BE2C (cell line): ENCODE measurements at places on chromosomes 7 and 10.

GRCh38 chr10:59393349-59393748 is 31.0 kb upstream of the FAM13C start:
- DNase-seq, result no peak

DNA sequence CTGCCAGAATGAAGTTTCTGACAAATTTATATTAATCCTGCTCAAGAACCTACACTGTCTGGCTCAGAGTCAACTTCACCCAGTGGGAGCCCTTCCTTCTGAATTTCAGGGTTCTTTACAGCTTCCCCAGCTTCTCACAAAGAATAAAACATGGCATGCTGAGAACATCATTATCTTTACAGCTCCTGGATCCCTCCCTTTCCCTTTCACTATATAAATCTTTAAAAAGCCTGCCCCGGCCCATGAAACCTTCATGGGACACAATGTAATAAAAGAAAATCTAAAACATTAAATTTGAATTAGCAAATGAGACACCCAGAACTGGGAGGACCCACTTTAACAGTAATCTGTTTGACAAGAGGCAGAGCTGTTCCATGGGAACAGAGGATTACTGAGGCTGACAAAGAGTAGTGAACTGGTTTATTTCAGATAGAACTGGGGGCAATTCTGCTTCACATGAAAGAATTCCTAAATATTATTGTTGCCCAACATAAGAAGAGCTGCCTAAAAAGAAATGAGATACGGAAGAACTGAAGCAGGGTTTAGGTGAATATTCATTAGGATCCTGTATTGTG is 222.8 kb downstream of the THSD7A start:
- DNase-seq, result no peak

DNA sequence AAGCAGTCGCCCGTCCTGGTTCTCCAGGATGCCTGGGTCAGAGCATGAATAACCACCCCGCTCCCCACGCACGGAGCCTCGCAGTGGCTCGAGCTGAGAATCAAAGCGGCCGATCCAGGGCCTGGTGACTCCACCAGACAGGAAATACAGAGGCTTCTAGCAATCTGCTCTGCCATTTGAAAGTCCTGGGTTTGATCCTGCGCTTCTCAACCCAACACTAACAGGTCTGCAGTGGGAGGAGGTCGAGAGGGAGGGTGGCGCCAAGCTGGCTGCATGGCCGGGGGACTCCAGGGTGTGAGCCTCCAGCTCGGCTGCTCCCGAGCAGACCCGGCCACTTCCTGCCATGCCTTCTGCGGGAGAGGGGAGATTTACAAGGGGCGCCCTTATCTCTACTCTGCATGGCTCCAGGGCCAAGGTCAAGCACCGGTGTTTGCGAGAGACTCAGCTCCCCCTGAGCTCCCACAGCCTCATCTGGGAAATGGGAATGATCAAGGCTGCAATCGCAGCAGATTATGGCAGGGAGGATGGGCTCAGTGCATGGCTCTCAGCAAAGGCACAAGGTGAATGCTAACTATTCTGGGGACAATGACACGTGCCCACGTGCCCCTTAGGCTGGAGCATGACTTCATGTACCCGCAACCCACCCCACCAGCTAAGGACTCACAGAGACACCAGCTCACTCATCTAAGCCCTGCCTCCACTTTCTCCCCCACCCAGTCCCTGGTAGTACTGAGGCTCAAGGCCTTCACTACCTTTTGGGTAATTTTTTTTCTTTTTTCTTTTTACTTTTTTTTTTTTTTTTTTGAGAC is 73.9 kb upstream of the TNRC18 start:
- peak; percentile 79 for DNase-seq

DNA sequence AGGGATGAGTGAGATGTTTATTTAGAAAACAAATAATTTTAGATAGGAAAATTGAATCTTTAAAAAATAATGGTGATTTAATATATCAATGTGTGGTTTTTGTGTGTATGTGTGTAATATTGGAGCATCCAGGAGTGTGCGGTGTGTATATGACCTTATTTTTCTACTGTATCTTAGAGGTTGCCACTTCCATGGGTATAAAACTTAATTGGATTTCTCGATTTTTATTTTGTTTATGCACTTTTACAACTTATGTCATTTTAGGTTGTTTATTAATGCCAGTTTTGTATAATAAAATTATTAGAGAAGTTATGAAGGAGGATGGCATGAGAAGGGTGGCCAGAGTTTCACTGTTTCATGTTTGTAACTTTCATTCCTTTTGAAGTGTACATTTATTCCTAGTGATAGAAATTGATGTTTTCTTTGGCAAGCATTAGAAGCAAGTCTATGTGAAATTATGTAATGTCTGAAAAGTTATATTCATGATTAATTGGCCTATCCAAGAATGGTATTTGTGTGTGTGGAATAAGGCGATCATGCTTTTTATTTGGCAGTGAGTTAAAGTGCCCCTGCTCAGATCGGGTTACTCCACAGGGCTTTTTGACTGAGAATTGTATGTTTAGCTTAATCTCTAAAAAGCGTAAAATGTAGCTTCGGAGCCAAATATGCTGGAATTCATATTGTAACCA is 110.3 kb downstream of the KAT6B start:
- no peak for DNase-seq

GRCh38 chr10:27457966-27458365 is 46.1 kb upstream of the RAB18 start:
- no peak for DNase-seq

DNA sequence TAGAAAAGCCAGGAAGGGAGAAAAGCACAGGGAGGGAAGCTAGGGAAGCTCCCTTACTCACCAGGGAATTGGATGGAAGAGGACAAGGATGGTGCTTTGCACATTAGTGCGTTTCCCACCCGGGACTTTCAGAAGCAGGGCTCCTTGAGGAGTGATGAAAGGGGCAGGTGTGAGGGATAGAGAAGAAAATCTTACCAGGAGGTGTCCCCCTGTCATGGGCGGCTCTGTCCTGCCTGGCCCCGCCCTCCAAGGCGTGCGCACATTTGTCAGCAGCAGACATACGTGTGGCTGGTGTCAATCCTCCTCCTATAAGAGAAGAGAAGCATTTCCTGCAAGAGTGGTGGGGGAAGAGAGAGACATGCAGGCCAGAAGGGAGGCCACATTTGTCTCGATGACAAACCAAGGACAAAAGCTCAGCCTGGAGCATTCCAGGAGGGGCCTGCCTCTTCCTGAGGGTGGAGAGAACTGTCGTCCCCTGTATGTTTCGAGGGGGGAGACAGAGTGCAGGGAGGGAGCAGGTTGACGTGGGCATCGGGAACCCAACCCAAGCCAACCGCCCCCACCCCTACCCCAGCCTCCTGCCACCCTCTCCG is 47.4 kb upstream of the COMTD1 start:
- no peak for DNase-seq
